ENCODE measurements at places on chromosomes 13 and 19.

DNA sequence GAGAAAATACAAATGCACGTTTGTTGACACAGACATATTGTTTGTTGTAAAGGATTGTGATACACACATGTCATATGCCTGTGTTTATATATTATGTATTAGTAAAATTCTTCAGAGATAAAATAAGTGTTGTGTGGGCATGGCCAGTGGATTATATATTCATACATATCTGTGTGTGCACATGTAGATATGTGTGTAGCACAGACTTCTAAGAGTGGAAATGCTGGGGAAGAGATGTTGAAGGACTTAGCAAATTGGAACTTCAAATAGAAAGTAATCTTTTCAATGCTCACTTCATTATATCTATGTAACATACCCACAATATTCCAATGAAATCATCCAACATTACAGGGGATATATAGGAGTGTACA lies 413.2 kb downstream of the LMO7 start:
- no peak for DNase-seq

DNA sequence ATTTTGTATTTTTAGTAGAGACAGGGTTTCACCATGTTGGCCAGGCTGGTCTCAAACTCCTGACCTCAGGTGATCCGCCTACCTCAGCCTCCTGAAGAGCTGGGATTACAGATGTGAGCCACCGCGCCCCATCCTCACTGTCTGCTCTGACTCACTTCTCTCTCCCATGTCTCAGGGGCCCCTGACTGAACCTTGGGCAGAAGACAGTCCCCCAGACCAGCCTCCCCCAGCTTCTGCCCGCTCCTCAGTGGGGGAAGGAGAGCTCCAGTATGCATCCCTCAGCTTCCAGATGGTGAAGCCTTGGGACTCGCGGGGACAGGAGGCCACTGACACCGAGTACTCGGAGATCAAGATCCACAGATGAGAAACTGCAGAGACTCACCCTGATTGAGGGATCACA lies 5.0 kb downstream of the SIGLEC9 start:
- no peak for DNase-seq

- DNase-seq = no peak
These were observed 18.3 kb downstream of the UBAC2 start for GRCh38 chr13:99218969-99219368.

- no peak for DNase-seq
These were observed 88.3 kb upstream of the TEX29 start for GRCh38 chr13:111232191-111232590.

DNA sequence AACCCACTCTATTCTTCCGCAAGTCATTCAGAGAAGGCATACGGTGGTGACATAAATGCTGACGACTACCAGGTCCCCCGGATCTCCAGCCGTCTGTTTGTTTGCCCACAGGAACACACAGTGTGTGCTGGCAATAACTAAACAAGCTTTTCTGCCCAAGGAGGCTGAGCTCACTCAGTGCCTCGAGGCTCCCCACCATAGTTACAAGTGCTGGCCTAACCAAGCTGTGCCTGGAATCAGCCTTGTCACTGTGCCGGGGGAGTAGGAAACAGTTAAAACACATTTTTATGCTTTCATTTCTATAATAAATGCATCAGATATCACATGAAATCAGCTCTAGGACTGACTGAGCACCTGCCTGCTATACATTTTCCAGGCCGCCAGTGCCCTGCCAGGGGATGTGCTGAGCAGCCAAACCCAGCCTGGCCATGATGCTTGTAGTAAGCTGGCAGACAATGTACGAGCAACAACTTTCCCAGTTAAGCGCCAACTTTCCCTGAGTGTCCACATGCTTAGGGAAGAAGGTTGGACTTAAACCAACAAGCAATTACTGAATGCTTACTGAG lies 28.1 kb downstream of the BRD4 start:
- DNase-seq = no peak

DNA sequence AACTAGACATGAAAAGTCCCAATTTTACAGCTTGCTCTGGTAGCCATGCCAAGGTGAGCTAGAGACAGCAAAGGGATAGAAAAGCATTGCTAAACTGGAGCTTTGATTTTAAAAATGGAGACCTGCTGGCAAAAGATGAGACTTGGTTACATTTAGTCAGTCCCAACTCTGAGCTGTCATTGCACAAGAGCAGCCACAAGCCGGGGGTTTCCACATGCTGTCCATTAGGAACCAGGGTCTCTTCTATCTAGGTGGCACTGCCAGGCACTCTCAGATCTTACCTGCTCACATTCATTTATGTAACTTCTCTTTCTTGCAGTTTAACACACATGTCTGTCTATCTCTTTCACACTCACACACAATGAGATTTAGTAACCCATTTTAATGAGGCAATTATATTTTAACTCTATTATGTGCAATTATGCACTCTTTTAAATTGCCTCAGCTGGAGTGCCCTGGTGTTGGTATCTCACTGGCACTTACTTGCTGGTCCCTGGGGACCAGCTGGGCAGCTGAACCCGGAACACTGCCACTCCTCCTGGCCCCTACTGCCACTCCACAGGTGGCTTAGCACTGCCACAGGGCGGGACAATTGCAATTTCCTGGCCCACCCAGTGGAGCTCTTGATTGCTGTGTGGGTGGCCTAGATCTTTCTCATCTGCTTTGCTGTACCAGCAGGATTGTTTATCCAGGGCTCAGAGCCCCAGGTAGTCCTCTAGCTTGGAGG lies 112.5 kb downstream of the COG6 start:
- DNase-seq = no peak

- no peak for DNase-seq
These were observed at the start of gene N4BP2L1 for GRCh38 chr13:32427852-32428580. Gene N4BP2L1 (minus strand): TSS chr13:32428130. CDS start chr13:32428082, 48 bp downstream.

- no peak for DNase-seq
These were observed 14.7 kb downstream of the LRCH1 start for GRCh38 chr13:46567671-46568070.
